Stimulated activated CD4-positive, alpha-beta T cell treated with anti-CD3 and anti-CD28 coated beads, Interleukin-15, amount 100 ng/mL, for 48 hours (primary cell): ENCODE measurements at places on chromosomes 7 and 10.

DNA sequence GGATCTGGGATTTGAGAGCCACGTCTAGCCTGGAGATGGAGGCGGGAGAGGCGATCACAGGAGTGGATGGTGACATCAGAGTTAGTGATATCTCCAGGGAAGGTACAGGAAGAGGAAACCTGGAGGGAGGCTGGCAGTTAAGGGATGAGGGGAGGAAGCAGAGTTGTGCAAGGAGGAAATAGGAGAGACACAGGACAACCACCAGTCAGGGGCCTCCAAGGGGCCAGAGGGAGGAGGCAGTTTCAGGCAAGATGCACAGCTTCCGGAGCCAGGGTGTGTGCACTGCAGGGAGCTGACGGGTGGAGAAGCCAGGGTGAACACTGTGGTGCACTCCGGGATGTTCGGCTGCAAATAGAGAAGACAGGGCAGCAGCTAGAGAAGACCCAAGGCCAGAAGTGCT lies 141.2 kb downstream of the GLI3 start:
- DNase-seq = no peak

GRCh38 chr10:8511026-8511425 lies 456.5 kb downstream of the GATA3 start:
- DNase-seq = no peak

- DNase-seq = no peak
Measured at GRCh38 chr10:4865945-4866661, 40.1 kb downstream of the AKR1E2 start.

DNA sequence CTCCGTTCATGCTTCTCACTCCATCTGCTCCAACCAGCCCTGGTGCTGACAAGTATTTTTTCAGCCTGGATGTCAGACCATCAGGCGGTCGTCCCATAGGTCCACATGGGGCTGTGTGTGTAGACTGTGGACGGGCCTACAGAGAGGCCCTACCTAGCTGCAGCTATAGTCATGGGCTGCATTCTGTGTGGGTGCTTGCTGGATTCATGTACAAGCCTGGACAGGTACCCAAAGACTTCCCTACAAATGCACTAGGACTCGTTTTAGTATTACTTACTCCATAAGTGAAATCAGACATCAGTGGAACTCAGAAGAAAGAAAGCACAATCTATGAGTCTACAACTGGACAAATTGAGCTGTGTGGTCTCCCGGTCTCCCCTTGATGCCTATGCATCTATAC lies 146.8 kb downstream of the PKD1L1 start:
- no peak for DNase-seq

GRCh38 chr10:1089017-1089689 lies 33.0 kb downstream of the WDR37 start:
- DNase-seq = no peak

- no peak for DNase-seq
Measured at GRCh38 chr7:140526214-140526613, 46.9 kb upstream of the MKRN1 start.

DNA sequence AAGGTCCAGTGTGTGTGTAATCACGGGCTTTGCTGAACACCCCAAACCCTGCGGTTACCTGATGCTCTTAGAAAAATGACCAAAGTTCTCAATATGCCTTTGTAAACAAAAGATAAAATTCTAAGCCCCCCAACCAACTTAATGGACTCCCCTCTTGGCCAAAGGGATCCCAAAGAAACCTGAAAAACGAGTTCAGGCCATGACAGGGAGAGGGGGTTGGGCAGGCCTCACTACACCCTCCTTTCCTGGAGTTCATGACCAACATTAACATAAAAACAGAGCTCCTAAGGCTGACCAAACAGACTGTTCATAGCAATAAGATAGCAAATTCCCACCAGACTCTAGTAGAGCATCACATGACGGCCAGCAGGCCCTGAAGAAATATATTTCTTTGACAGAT lies 3.0 kb upstream of the VIPR2 start:
- DNase-seq = no peak

- DNase-seq = no peak
Measured at GRCh38 chr7:25694699-25695098, 457.3 kb upstream of the NFE2L3 start.

DNA sequence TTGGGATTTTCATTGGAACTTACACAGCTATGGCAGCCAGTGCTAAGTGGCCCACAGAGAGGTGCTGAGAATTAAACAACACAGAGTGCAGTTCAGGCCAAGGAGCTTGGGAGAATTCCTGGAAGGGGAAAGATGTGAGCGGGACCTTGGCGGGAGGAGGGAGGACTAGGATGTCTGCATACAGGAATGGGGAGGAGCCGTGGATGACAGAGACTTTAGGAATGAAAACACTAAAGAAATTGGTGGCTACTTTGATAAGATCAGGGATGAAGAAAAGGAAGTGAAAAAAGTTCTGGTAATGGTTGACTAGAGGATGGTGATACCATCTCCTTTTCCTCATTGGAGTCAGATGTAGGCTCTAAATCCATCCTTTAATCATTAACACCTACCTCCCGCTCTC lies 234.2 kb upstream of the FZD8 start:
- DNase-seq = no peak

DNA sequence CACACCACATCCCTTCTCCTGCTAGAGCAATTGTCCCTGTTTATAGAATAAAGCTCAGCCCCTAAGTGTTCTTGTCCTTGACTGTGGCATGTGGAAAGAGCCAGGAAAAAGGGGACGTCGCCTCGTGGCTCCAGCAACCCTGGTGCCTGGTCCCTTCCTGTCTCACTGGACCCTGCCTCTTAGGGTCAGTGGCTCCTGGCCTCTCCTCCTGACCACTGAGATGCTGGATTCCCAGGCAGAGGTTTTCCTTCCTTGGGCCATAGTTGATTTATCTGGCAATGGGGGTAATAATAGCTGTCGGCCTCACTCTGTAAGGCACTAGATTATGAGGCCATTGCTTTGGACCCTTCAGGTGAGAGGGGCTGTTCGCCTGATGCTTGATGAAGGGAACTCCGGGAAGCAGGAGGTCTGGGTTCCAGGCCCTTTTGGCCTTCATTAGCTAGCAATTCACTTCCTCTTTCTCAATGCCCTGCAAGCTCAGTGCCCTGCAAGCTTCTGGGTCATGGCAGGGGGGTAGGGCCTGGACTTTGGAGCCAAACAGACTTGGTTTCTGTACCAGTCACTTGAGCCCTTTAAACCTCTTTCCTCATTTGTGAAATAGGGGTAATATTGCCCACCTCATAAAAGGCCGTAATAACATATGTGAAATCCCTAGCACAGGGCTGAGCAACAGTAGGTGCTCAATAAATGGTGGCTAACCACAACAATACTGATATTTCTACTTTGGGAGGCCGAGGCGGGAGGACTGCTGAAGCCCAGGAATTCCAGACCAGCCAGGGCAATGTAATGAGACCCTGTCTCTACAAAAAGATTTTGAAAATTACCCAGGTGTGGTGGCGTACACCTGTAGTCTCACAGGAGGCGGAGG lies 1.1 kb downstream of the ASL start:
- DNase-seq = no peak

GRCh38 chr10:74863551-74863950 lies 37.2 kb downstream of the KAT6B start:
- no peak for DNase-seq

DNA sequence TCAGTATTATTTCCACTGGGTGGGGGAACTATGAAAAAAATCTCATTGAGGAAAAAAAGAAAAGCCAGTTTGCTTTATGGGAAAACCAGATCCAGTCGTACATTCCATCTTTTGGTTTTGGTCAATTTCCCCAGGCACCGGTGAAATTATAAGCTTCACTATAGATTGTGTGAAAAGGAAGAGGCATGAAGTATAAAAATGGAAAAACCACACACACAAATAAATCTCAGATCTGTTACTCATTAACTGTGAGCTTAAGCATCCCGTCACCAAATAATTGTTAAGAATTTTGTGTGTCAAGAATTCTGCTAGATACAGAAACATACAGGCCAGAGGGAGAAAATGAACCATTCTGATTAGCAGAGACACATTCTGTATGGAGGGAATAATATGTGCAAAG lies 405.5 kb upstream of the CELF2 start:
- no peak for DNase-seq

GRCh38 chr7:98668255-98668654 lies 51.2 kb downstream of the NPTX2 start:
- DNase-seq = no peak

DNA sequence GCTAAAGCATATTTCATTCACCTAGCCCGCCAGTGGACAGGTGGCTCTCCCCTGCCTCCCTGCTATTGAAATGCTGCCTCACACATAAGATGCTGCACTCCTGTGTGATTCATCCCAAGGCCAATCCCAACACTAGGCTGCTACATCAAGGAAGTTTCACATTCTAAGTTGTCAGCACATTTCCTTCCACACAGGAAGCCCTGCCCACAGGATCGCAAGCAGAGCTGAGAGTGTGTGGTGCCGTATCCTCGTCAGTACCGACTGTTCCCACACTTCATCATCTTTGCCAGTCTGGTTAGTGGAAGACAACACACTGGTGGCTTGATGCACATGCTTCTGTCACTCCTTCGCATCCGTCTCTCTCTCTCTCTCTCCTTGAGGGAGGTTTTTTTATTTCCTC lies 194.3 kb upstream of the PPP2R2D start:
- no peak for DNase-seq

- no peak for DNase-seq
Measured at GRCh38 chr10:110162741-110163145, 44.7 kb upstream of the MXI1 start.

DNA sequence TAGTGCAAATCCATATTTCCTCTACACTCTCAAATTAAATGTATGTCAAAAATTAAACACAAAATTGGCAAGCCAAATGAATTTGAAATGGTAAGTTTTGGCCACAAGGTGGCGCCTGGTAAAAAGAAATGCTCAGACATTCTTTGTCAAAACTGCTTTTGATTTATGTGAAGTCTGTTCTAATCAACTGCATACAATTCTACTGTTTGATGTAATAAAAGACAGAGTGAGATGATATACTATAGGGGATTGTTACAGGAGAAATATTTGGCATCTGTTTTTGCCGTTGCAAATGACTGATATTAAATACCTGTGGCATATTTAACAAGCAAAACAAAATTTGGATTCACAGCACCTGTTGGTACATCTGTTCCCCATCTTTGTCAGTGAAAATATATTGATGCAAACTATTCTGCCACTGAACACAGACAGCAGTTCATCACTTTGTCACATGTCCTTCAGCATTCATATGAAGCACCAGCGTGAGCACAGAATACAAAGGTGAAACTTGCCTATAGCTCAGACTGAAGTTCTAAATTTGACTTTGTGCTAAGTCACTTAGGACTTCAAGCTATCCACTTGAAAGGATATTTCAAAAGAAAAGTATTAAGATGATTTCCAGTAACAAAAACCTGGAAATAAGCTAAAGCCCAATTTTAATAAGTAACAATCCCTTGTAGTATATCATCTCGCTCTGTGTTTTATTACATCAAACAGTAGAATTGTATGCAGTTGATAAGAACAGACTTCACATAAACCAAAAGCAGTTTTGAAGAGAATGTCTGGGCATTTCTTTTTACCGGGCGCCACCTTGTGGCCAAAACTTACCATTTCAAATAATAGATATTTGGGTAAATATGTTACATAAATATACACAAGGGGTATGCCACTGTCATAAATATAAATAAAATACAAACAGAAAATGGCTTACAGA lies 10.2 kb upstream of the CH25H start:
- peak; percentile 45 for DNase-seq

DNA sequence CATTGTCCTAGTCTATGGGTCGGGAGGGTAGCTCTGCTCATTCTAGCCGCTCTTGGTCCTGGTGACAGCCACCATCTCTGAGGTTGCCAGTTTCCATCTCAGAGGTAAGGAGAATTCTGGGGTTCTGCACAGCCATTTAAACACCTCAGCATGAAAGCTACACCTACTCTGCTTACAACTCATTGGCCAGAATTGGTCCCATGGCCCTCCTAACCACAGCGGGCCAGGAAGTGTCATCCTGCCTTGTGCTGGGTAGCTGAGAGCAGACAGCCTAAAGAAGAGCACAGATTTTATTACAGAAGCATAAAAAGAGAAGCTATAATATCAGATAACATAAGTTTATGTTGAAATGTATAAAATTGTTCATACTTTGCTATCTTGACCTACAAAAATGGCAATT lies 152.7 kb downstream of the HECW1 start:
- no peak for DNase-seq

- DNase-seq = no peak
Measured at GRCh38 chr10:132984801-132985545, 42.6 kb upstream of the CFAP46 start.

DNA sequence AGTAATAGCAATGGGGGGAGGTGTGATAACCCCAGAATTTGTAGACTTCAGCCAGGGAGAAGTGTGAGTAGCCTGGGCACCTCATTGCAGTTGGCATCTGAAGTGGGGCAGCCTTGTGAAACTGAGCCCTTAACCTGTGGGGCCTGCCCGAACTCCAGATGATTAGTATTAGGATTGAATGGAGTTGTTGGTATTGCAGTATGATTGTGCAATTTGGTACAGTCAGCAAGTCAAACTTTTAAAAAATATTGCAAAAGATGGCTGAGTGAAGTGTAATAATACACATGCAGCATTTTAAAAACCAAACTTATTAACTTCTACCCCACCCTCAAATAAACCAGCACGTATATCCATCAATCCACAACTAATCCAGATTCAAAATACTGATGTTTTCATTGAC lies 9.3 kb downstream of the RBM33 start:
- no peak for DNase-seq

DNA sequence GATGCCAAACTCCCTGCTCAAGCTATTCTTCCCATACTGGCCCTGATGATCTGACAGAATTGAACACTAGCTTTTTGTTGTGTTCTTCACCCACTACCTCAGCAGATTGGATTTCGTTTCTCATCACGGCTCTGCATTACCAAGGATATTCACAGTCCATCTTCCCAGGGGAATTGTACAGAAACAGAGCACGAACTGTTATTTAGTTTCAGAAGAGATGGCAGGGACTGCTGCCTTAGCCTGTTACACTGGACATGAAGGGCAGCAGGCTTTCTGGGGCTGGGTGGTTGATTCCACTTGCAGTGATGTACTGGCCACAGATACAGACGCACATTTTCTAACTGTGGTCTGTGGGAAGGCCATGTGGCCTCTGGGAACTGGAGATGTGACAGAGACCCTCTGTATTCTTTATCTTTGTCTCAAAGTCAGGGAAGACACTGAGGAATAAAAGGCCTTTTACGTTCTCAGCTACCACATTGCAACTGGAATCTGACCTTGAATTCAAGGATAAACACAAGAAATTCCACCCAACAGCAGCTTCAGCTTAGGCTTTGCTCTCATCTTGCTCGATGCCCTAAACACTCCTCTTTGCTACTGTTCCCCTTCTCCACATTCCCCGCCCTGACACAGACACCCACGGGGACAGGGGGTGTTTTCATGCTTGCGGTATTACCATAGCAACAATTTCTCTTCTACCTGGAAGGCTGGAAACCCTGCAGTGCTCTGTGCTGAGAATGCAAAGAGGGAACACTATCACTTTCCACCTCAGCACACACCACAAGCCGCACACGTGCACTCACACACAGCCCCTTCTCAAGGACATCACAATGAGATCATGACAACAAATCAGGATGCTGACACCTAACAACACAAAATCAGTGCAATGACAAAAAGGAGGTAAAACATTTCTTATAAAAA lies 81.7 kb downstream of the RNF216 start:
- DNase-seq = peak; percentile 46
